ENCODE measurements at places on chromosomes 2 and 18.

GRCh38 chr2:181042706-181043105 is 62.3 kb downstream of the UBE2E3 start:
- no peak for DNase-seq

GRCh38 chr2:165839610-165840009 is 45.6 kb upstream of the GALNT3 start:
- DNase-seq: no peak

- peak; percentile 24 for DNase-seq
Observed at GRCh38 chr2:50535971-50536759, 495.8 kb downstream of the NRXN1 start.

DNA sequence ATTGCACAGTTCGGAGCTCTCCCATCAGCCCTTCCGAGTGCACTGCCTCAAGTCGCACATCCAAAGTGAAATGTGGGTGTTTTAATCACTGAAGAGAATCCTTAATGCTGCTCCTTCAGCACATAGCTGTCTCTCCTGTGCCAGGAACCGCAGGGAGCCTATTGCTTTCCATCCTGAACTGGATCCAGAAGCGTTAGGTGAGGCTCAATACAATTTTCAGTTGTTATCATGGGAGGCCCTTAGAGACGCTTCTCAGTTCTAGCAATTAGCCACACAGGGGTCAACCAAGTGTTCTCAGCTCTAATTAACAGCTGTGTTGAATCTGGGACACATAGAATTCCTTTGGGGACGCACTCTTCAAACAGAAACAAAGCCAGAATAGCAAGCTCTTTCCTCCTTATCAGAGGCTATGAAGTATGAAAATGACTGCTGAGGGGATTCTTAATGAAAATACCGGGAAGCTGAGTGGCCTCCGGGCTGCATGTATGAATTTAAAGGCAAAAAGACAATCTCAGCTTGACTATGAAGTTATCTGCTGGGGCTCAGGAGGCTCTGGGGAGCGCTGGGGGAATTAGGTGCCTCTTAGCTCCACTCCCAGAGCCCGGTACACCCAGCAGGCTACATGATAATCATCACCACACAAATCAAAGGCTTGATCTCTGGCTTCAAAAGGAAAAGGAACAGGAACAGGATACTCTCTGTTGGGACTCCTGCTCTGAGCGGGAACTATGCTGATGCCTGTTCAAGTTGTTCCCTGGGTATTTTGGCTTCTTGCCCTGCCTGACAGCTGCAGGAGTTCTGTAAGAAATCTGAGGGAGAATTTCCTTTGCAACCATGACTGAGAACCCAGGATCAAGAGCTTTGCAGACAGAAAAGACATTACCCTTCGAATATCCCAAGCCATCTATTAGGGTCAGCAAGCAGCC is 55.4 kb upstream of the NCOA1 start:
- no peak for DNase-seq

GRCh38 chr2:735670-736218 is 58.5 kb upstream of the TMEM18 start:
- no peak for DNase-seq

DNA sequence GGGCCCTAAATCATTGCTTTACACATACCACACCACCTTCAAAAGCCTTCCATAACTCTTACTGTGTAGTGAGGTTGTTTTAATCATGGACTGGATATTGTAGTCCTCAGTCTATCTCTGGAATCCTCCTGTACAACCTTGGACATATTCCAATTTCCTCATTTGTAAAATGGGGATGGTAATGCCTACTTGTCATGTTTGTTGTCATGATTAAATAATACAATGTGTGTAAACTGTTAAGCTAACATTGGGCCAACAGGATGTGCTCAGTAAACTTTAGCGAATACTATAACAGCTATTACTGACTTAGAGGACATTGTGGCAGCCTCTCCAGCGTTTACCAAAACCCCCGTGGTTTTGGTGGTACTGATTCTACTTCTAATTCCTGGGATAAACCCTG is 74.7 kb upstream of the PTPRM start:
- no peak for DNase-seq

DNA sequence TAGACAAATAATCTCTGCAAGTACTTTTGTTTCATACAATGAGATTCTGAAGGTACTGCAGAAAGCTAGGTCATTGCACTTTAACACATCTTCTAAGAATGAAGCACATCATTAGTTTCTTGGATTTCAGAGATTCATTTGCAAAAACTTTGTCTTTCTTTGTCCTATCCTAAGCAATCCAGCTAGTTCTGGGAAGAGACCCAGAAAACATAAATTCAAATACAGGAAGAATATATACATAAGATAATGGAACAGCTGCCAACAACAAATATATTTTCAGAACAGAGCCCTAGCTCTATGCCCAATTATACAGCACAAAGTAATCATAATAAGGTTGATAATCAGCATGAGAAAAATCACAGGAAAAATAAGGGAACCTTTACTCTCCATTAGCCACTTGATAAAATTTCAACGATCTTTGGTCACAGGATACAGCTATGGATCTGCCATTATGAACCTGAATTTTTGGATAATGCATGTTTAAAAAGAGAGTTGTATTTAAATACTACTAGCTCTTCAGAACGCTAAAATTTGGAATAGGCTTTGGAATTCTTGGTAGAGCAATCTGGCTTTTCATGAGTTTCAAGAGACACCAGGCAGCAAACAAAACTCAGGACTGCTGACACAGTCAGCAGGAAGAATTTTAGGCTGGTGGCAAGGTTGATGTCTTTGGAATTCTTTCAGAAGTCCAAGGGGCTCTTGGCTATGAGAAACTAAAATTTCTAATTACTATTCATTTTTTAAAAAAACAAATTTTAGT is 250.4 kb upstream of the SMIM21 start:
- DNase-seq: no peak

DNA sequence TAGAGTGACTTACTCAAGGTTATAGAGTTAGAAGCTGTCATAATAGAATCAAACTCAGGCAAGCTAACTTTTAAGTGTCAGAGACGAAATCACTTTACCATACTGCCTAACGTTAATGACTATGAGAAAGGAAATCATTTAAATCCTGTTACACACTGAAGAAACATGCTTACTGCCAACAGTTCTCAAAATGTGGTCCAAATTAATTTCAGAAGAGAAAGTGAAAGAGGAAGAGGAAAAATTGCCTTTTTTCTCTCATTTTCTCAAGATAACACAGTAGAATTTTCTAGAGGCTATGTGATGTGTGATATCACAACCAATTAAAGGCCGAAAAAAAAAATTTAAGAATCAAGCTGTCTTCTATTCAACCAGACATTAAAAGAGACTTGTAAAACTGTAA is 1362.7 kb upstream of the CHAC2 start:
- DNase-seq: no peak

- DNase-seq: no peak
Observed at GRCh38 chr2:240629619-240629967, 4.3 kb downstream of the GPR35 start.

- no peak for DNase-seq
Observed at GRCh38 chr2:194104687-194105086, 1552.3 kb upstream of the SLC39A10 start.

- DNase-seq: peak; percentile 84
Observed at GRCh38 chr18:12657684-12658425, at the start of gene SPIRE1. Gene SPIRE1, minus strand, starts transcription at chr18:12658107. Its CDS starts 241 bp downstream, at chr18:12657866.

DNA sequence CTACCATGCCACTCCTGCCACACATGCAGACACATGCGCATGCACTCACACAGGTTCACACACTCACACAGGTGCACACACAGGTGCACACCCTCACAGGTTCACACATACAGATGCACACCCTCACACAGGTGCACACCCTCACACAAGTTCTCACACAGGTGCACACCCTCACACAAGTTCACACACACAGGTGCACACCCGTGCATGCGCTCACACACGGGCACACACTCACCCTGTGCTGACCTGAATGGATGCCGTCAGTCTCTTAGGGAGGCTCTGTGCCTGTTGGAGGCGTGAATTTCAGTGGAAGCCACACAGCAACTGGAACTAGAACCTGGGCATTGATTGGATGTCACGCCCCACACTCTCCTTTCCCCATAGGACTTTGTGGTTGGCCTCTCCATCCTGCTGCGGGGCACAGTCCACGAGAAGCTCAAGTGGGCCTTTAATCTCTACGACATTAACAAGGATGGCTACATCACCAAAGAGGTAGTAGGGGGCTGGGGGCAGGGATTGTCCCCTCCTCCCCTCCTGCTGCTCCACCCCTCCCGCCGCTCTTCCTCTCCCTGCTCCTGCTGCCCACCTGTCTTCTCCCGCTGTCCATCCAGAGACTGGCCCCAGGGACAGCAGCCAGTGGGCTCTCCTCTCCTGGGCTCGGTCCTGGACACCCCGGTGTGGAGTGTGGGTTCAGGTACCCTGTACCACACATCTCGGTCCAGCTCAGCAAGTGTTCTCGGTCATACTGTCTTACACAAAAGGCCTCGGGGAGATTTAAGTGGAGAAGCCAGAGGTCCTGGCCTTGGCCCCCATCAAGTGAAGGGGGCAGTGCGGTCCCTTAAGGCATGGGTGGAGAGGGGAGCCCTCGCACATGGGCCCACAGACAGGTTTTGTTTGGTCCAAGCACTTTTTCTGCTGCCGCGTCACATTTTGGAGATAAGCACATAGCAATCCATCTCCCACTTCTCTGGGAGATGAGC is 21.0 kb upstream of the FAHD2A start:
- no peak for DNase-seq

GRCh38 chr2:195202163-195202845 is 454.7 kb upstream of the SLC39A10 start:
- DNase-seq: no peak

GRCh38 chr2:233852056-233852455 is 2.3 kb downstream of the HJURP start:
- DNase-seq: peak; percentile 65

DNA sequence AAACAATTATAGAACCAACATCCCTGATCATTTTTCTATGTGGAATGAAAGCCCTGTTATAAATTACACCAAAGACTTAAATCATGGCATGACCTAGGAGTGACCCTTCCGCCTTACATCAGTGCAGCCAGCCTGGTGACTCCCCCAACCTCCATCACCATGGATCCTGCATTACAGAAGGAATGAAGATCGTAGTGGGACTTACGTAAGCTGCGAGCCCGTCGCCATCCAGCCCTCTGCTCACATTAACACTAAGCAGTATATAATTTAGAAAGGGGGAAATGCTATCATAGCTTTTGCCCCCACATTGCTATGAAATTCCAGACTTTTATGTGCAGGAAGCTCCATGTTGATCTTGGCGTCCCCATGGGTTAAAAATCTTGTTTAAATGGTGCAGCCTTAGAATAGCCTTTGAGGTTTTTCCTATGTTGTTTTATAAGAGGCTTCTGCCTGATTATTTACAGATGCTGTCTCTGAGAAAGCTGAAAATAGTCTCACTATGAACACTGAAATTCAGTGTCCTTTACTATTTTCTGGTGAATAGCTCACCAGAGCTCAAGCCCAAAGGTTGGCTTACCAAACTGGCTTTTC is 76.3 kb downstream of the COLEC12 start:
- no peak for DNase-seq

DNA sequence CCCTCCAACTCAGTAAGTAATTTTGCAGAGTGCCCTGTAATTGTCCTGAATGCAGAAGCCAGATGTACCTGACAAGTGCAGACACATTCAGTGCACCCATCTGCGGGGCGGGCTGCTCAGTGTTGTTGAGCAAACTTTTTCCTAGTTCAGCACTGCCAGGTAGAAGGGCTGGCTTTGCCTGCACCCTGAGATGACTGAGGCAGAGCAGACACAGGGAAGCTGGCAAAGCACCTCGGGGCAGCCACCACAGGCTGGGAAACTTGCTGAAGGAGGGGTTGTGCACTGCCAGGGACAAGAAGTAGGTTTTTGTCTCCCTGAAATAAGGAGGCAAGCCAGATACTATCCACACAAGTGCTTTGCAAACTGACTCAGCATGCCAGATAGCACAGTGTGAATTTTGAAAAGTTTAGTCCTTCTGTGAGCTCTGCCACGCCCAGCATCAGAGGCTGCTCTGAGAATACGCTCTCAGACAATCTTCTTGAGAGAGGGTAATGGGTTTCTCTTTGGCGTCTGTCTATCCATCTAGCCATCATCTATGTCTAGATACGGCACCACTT is 62.3 kb downstream of the SOWAHC start:
- DNase-seq: no peak

DNA sequence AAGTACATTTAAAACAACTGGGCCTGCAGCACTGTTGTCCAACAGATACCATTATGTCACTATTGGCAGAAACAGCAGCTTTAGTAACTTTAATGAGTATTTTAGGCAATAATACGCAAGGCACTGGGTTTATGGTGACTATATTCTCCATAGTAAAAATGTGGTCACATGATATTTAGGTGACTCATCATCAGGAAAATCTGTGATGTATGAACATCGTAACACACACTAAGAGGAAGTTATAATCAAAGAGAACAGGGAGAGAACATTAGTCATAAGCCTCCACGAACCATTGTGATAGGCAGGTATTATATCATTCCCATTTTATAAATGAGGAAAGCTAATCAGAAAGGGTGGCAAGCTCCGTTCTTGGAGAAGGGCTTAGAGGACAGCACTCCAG is 36.9 kb downstream of the RAPH1 start:
- no peak for DNase-seq

GRCh38 chr2:232525791-232526371 is at the start of gene CHRND:
Gene CHRND, plus strand, starts transcription at chr2:232526160. Its CDS starts 56 bp downstream, at chr2:232526216.
- peak; percentile 8 for DNase-seq

- DNase-seq: no peak
Observed at GRCh38 chr2:232802091-232802490, 25.7 kb upstream of the KCNJ13 start.

GRCh38 chr2:19654310-19655090 is 247.3 kb downstream of the TTC32 start:
- DNase-seq: no peak

- peak; percentile 86 for DNase-seq
Observed at GRCh38 chr2:219218217-219218731, 484 bp downstream of the ABCB6 start.

- no peak for DNase-seq
Observed at GRCh38 chr2:191629001-191629453, 48.9 kb upstream of the NABP1 start.

DNA sequence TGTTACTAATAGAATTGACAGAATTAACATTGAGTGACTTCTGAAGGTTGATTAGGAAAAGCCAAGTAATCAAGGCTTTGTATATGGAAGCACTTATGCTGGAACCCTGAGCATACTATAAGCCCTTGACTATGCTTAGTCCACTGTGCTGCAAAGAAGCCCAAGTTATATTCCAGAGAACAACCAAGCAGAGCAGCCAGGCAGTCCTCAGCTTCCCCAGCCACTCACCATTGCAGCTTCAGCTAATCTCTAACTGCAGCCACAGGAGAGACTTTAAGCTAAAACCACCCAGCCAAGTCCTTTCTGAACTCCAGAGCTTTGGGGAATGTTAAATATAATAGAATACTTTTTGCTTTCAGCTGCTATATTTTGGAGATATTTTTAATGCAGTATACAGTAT is 164.4 kb upstream of the VWC2L start:
- DNase-seq: no peak

DNA sequence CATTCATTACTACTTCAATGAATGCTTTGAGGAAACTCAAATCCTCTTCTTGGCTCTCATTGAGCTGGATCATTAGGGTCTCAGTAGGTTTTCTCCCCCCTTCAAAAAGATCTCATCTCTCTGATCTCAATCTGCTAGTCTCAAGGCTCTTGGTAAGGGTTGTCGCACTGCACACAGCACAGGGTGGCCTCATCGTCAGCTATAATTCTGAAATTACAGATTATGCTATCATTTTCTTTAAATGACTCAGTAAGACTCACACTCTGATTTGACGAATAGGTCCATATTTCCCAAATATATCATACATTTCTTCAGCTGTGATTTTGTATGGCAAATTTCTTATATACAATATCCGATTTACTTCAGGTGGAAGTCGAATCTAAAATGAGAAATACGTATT is 2.3 kb downstream of the SF3B6 start:
- no peak for DNase-seq

All from erythroblast (primary cell).